NCI-H146 (cell line): ENCODE measurements at places on chromosomes 1 and 21.

DNA sequence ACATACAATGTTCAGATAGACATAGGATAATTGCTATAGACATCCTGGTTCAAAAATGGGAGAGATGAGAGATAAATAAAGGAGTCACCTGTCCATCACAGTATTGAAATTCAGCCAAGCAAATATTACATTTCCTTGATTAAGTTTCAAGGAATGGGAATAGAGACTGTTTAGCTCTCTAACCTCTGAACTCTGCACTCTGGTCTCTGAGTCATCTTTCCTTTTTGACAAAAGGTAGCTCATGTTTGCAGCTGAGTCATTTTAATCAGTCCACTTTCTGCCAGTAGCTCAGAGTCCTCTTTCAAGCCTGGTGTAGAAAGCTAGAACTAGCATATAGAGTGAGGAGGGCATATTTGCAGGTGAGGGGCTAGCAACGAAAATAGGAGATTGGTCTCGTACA lies 51.4 kb upstream of the GJA8 start:
- DNase-seq = no peak

DNA sequence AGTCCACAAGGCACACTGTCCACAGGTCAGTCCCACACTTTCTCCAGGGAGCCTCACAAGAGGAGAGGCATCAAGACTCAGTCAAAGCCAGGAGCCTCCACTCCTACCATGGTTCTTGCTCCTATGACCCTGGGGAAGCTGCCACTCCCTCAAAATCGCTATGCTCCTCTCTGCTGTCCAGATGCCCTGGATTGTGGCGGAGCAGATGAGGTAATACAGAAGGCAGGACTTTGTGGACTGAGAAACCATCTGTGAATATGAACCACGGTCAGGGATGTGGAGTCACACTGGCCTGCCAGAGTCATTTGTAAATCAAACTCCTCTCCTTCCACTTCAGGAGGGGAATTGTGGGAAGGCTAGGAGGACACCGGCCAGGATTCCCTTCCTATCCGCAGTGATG lies 20.6 kb downstream of the VWA5B1 start:
- no peak for DNase-seq

- no peak for DNase-seq
Measured at GRCh38 chr1:41812453-41812852, 106.3 kb downstream of the HIVEP3 start.

DNA sequence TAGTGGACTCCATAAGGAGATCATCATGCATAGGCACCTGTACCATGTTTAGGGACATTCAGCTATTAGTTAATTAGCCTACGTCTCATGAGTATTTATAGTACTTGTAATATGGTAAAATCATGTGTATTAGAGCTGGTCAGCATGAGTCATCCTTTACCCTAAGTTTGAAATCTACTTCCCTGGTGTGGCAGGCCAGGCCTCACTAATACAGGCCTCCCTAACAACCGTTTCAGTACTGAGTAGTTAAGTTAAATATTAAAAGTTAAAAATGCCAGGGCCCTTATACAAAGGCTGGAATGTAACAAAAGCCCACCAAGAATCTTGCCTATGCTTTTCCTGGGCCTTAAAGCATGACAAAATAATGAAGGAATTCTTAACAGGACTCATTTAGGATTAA lies 356.3 kb upstream of the DPYD start:
- DNase-seq = no peak

DNA sequence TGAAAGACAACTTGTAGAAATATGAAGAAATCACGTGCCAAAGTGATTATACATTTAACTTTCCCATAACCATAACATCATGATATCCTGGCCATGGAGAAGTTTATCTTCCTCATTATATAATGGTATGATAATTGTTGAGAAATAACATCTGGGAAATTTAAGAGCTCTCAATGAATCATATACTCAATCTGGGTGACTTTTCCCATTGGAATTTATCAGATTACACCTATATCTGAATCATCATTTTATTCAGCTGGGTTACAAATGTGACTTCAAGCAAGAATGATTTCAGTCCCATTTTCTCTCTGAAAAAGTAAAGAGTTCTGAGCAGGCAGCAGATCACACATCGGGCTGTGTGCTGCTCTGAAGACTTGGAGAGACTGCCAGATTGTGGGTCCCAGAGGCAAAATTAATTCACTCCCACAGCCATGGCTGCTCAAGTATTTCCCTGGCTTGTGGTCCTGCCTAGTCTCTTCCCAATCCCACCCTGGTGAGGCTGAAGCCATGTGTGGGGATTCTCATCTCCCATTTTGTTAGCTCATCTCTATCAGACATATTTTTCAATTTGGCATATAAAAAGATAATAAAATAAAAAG lies 278.0 kb downstream of the MRPL39 start:
- no peak for DNase-seq

GRCh38 chr1:50425376-50426107 lies 2.3 kb upstream of the DMRTA2 start:
- DNase-seq = no peak

- DNase-seq = no peak
Measured at GRCh38 chr1:14298806-14299205, 299.7 kb upstream of the KAZN start.

- no peak for DNase-seq
Measured at GRCh38 chr1:170666541-170667254, 2.8 kb downstream of the PRRX1 start.

DNA sequence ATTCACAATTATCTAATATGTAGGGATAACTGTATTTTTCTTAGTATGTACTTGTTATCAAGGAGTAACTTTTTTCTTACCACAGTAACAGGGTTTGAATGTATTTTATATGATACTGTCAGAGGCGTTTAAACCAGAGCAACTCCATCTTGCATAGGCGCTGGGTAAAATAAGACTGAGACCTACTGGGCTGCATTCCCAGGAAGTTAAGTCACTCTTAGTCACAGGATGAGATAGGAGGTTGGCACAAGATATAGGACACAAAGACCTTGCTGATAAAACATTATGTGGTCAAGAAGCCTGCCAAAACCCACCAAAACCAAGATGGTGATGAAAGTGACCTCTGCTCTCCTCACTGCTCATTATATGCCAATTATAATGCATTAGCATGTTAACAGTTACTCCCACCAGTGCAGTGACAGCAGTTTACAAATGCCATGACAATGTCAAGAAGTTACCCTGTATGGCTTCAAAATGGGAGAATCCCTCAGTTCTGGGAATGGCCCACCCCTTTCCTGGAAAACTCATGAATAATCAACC lies 64.8 kb downstream of the RPE65 start:
- DNase-seq = no peak

- no peak for DNase-seq
Measured at GRCh38 chr1:167761400-167761799, 39.6 kb downstream of the MPZL1 start.

- no peak for DNase-seq
Measured at GRCh38 chr1:109716570-109717090, 4.6 kb downstream of the GSTM5 start.

- no peak for DNase-seq
Measured at GRCh38 chr1:24980836-24981630, 51.0 kb upstream of the RUNX3 start.

DNA sequence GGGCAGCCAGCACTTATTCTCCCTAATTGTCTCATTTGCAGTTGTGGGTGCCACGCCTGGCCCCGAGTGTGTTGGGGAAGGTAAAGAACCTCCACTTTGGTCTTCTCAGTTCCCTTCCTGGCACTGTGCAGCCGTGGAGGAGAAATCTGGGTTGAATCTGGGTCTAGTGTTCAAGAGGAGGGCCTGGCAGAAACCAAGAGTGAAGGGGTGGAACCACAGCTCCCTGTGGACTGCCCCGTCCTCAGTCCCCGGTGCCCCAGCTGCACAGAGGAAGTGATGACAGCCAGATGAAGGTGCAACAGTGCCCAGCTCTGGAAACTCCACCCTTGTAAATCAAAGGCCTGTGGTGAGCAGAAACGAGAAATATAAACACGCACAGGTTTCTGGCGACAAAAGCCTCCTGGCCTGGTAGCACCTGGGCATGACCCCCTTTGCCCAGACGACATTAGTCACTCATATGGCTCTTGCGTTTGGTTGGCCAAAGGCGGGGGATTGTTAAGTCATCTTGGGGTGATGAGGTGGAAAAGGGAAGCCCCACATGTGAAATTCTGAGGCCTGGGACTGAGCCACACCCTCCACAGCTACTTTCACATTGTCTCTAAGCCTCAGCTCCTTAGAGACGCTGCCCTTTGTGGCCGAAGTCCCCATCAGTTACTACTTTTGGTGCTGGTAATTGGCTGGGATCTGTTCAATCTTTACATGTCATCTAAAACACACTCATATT lies 4.2 kb upstream of the ECE1 start:
- no peak for DNase-seq

DNA sequence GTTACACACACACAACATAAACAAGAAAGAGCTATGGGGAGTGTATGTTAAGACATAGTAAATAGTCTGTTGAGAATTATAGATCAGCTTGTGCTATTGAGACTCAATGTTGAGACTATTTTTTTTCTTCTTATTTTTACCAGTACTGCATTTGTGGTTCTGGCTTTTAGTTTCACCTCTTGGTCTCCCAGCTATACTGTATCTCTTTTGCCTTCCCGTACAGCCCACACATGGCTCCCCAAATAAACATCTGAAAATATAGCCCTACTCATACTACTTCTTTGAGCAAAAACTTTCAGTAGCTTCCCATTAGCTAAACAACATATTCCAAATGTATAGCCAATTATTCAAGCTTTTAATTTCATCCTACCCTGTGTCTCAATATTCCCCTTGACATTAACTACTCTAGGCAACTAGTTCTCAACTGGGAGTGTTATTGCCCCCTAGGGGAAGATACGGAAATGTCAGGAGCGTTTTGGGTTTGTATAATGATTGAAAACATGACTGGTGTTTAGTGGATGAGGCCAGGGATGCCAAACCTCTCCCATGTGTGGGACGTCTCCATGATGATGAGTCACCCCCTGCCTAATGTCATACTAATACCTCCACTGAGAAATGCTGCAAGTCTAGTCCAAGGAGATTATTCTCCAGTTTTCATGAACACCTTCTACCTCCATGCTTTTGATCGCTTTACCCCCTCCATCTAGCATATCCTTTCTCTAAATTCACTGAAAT lies 6.8 kb downstream of the RPE65 start:
- DNase-seq = no peak

GRCh38 chr1:220529521-220530020 lies 1.6 kb downstream of the MARK1 start:
- no peak for DNase-seq

- DNase-seq = no peak
Measured at GRCh38 chr1:162755306-162755705, 35.2 kb upstream of the HSD17B7 start.

GRCh38 chr1:219387211-219387610 lies 213.5 kb downstream of the LYPLAL1 start:
- peak; percentile 91 for DNase-seq

- DNase-seq = no peak
Measured at GRCh38 chr1:231887866-231888265, 261.3 kb downstream of the DISC1 start.

DNA sequence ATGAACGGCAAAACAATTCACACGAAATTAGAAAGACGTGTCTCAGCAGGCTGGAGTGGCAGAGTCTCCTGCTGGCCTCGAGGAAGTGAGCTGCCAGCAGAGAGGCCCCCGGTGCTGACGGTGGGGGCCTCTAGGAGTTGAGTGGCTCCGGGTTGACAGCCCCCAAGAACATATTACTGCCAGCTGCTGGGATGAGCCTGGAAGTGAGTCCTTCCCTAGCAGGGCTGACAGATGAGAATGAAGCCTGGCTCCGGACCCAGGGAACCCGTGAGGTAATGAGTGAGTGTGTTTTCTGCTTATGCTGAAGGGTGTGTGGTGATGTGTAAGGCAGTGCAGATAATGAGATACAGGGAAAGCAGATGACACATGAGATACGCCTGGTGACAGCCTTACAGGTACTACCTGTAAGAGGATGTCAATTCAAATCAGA lies 23.5 kb upstream of the LRRC47 start:
- no peak for DNase-seq

- DNase-seq = no peak
Measured at GRCh38 chr1:243267471-243267880, 11.6 kb downstream of the SDCCAG8 start.

DNA sequence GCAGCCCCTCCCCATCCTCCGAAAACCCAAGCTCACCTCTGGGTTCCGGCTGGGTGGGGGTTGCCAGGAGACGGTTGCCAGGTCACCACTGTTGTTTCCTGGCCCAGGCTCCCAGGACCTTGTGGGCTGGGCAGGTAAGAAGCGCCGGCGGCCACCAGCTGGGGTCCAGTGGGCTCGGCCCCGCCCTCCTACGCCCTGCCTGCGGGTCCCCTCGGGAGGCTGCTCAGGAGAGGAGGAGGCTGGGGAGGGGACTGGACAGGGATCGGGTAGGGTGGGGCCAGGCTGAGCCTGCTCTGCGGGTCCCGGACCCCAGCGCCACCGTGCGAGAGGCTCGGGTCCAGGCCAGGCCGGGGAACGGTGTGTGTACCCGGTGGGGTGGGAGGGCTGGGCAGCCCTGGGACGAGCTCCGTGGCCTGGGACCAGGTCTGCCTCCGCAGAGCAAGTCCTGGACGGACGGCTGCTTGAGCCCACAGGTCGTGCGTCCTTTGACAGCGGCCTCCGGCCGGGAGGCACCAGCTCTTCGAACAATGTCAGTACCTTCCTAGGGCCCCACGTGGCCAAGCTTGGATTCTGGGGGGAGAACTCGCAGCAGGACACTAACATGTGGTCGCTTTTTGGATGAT lies at the start of gene TTLL10:
TSS of gene TTLL10 (plus strand) at position 88 of the 623 bp plus-strand sequence. CDS start 5,336 bp downstream, outside the sequence.
- no peak for DNase-seq

GRCh38 chr21:34046917-34047316 lies 26.5 kb upstream of the MRPS6 start:
- no peak for DNase-seq
